ENCODE measurements at places on chromosomes 12 and 14.
A peak's percentile ranks its signal among the peaks of the same experiment; 100 is the strongest.

GRCh38 chr12:28253161-28253641 is 62.9 kb downstream of the CCDC91 start:
- DNase-seq, result no peak

- no peak for DNase-seq
These were observed 6.1 kb downstream of the A2ML1 start for GRCh38 chr12:8828257-8829124.

- no peak for DNase-seq
These were observed 327.6 kb upstream of the SFSWAP start for GRCh38 chr12:131383291-131383690.

DNA sequence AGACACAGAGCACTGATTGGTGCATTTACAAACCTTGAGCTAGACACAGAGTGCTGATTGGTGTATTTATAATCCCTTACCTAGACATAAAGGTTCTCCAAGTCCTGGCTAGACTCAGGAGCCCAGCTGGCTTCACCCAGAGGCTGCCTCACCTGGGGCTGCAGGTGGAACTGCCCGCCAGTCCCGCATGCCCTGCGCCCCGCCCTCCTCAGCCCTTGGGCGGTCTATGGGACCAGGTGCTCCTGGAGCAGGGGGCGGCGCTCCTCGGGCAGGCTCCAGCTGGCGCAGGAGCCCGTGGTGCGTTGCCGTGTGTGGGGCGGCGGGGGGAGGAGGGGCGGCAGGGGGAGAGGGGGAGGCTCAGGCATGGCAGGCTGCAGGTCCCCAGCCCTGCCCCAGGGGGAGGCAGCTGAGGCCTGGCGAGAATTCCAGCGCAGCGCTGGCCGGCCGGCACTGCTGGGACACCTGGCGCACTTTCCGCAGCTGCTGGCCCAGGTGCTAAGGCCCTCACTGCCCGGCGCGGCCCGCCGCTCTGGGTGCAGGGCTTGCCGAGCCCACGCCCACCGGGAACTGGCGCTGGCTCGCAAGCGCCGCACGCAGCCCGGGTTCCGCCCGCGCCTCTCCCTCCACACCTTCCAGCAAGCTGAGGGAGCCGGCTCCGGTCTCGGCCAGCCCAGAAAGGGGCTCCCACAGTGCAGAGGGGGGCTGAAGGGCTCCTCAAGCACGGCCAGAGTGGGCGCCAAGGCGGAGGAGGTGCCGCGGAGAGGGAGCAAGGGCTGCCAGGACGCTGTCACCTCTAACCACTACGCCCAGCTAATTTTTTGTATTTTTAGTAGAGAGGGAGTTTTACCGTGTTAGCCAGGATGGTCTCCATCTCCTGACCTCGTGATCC is 3.1 kb upstream of the SLCO1B3 start:
- DNase-seq, result no peak

- DNase-seq, result no peak
These were observed 16.5 kb upstream of the SEL1L start for GRCh38 chr14:81550001-81550637.

GRCh38 chr12:87304406-87304805 is 724.8 kb downstream of the C12orf50 start:
- no peak for DNase-seq

- DNase-seq, result no peak
These were observed 65.0 kb downstream of the TESC start for GRCh38 chr12:117034249-117034648.

GRCh38 chr12:17528394-17528793 is 561.6 kb downstream of the RERGL start:
- no peak for DNase-seq

- DNase-seq, result no peak
These were observed 19.6 kb upstream of the C12orf42 start for GRCh38 chr12:103515341-103515740.

GRCh38 chr14:95442016-95442632 is 74.3 kb downstream of the SYNE3 start:
- no peak for DNase-seq

GRCh38 chr12:131775392-131776236 is 52.6 kb upstream of the MMP17 start:
- DNase-seq, result no peak

GRCh38 chr14:94681300-94682060 is 69.3 kb downstream of the SERPINA3 start:
- DNase-seq, result peak; percentile 6

Measured in NCI-H345 (cell line).